ENCODE measurements at places on chromosomes 5 and 9.
A peak's percentile ranks its signal among the peaks of the same experiment; 100 is the strongest.

DNA sequence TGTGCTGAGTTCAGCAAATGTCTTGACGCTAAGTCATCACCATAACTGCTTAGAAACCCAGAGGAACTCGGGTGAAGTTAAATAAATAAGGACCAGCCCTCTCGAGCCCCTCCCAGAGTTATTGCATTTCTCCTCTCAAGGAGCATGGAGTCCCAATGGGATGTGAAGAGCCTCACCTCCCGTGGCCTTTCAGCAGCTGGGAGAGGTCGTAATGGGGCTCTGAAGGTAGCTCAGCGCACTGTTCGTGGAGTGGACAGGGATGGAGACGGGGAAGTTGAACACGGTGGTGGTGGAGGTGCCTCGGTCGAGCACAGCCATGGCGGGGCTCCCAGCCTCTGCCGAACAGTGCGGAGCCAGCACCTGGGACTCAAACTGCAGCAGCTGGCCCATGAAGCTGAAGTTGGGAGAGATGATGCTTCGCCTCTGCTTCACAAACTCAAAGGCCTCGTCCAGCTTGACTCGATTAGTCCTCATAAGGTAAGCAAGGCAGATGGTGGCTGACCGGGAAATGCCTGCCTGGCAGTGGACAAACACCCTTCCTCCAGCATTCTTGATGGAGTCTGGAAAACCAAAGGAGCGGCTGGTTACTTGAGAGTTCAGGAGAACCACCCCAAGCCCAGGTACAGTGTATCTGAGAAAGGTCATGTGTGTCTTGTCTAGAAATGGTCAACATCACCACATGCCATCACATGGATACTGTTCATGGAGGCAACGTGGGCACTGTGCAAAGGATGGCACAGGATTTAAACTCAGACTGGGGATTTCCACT, 2.2 kb downstream of the DUSP1 start:
- peak; percentile 73 for DNase-seq

DNA sequence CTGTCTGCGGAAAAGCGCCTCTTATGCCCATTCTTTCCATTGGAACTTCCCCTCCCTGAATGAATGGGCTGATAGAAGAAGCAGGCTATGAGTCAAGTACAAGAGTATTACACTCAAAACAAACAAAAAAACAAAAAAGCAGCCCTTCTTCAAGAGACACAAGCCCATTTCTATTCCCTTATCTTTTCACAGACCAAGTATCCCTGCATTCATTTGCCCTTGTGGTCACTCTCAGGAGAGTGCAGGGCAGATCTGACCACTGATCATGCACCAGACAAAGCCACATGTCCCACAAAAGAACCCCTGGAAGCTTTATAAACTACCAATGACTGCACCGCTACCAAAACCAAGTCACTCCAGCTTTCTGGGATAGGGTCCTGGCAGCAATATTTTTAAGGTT, 262.5 kb upstream of the TAS2R1 start:
- no peak for DNase-seq

- no peak for DNase-seq
Measured at GRCh38 chr5:107444300-107444699, 226.4 kb downstream of the EFNA5 start.

DNA sequence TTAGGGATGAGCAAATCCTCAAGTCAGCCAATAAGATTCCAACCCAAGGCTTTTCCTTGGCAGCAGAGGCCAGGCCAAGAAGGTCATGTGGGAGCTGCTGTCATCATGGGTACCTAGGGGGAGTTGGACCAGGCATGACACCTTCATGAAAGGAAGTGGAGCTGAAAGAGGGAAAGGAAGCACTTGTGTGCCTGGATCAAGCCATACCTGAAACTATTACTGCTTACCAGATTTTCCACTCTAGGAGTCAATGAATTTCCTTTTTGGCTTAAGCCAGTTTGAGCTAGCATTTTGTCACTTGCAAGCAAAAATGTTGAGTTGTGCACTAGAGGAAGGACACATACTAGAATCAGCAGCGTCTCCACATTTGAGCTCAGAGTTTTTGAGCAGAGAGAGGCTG, 14.5 kb upstream of the WNK2 start:
- no peak for DNase-seq

DNA sequence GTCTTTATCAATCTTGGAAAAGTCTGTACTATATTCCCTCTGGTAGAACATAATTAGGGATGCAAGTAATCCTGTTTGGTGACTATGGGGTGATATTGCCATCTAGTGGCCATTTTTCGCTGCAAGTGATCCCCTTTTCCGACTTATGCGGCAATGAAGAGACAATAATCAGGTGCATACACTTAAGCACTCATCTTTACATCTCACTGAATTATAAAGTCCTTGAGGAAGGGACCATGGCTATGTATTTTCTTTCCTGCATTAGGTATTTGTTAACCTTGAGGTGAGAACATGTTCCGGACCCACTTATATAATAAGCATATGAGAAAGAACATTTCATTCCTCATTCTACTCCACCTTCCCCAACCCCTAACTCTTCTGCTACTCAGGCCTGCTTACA, 19.6 kb upstream of the LIX1 start:
- DNase-seq: peak; percentile 71

DNA sequence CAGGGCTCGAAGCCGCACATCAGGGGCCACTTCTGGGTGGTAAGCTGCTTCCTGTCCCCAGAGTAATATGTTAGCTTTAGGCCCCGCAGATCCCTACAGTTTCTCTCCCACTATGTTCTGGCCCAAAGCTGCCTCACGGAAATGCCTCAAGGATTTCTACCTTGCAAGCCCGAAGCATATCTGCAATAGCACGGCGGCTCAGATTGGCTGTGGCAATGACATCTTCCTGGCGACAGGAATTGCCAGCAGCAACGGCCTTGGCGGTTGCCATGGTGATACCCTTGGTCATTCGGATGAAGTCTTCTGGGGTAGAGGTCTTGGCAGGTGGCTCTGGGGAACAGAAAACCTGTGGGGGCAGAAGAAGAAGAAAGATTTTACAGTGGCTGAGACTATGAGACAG, 10.3 kb upstream of the TPM2 start:
- DNase-seq: no peak

GRCh38 chr5:53956632-53957031, 353.7 kb downstream of the ARL15 start:
- no peak for DNase-seq

DNA sequence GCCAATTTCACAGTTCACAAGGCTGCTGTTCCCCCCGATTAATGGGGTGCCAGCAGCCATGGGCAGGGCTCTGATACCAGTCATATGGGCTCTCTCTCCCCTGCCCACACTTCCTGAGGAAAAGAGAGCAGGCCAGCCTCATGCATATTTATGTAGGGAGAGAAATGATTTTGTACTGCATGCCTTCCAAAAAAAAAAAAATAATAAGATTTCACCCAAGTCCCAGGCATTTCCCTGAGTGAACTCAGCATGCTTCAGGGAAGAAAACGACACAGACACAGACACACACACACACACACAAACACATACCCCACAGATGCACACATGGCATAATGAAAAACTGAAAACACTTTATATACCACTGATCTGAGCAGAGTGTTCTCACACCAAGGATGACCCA, 232.8 kb downstream of the ASTN2 start:
- no peak for DNase-seq

DNA sequence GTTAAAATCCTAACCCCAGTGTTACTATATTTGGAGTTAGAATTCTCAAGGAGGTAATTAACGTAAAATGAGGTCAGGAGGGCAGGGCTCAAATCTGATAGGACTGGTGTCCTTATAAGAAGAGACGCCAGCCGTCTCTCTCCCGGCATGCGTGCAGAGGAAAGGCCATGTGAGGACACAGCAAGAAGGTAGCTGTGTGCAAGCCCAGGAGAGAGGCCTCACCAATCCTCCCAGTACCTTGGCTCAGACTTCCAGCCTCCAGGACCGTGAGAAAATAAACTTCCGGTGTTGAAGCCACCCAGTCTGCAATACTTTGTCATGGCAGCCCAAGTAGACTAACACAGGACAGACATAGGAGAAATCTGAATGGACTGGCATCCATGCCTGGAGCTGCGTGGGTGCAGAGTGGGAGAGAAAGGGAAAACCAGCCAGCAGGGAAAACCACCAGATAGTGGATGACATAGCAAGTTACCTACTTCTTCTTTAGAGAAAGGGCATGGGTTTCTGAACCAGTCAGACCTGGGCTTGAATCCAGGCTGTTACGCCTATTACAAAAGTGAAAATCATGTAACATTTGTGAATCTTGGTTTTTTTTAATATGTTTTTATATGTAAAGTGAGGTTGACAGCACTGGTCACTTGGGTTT, 89.2 kb downstream of the FSTL4 start:
- DNase-seq: no peak

DNA sequence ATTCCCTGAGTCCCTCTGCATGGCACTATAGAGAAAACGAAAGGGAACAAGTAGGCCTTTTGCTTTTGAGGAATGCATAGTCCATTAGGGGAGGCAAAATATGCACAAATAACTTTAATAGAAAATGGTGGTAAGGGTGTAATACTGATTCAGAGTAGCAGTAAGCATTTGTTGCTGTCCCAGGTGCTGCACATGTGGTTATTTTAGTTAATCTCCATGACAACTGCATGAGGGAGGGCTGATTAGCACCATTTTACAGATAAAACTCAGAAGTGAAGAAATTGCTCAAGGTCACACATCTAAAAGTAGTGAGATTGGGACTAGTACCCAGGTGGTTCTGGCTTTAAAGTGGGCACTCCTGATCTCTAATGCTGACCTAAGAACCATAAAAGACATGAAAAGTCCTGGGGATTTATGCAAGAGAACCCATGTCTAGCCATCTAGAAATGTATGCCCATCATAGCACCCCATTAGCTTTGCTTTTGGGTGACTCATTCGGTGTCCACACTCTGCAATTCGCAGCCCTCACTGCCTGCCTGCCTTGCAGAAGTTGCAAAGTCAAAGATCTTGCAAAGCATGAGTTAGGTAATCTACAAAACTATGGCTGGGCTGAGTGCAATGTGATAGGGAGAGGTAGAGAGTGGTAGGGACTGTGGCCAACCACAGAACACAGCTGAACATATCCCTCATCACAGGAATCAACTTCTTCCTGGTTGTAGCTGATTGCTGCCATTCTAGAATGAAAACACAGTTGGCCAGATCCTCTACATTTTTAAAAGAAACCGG, 195.2 kb downstream of the PTTG1 start:
- no peak for DNase-seq

GRCh38 chr5:136732751-136733150, 367.4 kb upstream of the TRPC7 start:
- no peak for DNase-seq

DNA sequence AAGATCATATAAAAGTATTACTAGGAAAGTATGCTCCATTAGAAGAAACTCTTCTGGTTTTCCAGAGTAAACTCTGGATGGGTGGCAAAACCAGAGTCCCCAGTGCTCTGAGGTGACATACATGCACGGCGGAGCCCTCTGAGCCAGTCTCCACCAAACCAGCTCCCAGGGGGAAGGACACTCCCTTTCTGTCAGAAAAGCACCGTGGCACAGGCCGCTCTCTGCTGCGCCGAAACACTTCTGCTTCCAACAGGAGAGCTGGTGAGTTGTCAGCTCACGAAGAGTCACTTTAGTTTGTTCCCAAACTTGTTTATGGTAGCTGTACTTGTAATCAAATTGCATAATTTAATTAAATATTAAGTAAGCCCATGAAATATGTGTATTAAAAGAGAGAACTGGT, 184.6 kb downstream of the CDK5RAP2 start:
- no peak for DNase-seq

DNA sequence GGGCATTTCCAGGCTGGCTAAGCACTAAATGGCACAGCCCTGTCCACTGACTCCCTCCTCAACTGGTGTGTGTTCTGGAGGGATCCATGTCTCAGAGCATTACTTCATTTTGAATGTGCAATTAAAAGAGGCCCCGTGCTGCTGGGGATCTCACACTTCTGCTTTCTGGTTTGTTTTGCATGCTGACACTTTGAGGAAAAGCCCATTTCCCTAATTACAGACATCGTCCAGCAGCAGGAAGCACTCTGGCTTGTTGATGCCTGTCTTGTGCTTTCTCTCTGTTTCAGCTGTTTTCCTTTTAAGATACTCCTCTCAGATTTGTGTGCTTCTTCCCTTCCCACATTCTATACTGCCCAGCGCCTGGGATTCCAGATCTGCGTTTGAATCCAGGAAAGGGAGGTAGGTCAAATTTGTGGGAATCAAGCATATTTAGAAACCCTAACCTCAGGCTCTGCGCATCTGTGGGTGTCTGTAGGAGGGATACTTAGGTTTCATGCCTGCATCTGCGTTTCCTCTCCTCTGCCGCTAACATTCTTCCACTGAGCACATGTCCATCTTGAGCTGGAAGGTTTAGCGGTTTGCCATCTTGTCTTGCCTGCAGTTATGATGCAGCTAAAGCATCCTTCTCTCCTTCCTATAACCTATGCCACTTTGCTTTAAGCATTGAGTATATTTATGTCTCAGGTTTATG, 25.7 kb downstream of the SYK start:
- DNase-seq: no peak
